ENCODE measurements at places on chromosomes 5 and 9.

GRCh38 chr5:157247267-157247666 lies 18.7 kb upstream of the CYFIP2 start:
- no peak for DNase-seq

DNA sequence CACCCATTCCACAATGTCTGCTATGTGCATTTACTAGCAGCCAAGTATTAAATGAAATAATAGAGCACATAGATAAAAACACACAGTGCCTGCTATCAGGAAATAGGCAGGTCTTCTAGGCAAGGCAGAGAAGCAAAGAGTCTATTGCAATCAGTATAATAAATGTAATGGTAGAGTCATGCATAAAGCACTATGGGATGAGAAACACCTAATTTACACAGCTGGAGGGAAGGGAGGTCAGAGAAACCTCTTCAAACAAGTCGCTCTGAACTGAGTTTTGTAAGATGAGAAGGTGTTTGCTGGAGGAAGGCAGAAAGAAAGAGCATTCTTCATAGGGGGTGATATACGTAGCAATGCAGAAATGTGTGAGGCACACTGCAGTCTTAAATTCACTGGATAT lies 341.0 kb upstream of the DMAC1 start:
- peak; percentile 18 for DNase-seq

GRCh38 chr9:124285903-124286291 lies 28.1 kb downstream of the NEK6 start:
- DNase-seq, result no peak

DNA sequence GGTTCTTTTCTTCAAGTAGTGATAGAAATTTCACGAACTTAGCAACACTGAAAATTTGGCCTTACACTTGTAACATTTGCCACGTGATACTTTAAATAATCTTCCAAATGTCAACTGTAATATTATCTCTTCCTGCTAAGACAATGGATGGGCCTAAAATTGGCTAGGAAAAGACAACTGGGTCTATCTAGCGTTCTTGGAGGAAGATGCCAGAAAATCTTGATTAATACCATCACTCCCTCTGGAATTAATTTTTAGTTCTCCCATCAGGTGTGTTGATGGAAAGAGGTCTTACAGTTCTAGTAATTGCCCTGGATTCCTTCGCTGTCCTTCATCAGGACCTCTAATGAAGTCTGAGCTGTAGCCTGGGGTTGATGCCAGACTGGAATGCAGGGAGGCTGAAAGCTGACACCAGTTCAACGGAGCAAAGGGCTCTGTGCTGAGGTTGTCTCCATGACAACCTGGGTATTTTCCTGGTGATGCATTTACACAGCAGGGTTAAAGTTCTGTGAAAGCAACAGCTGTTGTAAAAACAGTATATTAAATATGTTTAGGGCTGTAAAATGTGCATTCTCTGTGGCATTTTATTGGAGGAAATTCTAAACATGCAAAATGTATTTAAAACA lies 92.3 kb downstream of the GAS1 start:
- no peak for DNase-seq

- DNase-seq, result peak; percentile 65
Measured at GRCh38 chr5:142179776-142180387, 71.3 kb downstream of the NDFIP1 start.

DNA sequence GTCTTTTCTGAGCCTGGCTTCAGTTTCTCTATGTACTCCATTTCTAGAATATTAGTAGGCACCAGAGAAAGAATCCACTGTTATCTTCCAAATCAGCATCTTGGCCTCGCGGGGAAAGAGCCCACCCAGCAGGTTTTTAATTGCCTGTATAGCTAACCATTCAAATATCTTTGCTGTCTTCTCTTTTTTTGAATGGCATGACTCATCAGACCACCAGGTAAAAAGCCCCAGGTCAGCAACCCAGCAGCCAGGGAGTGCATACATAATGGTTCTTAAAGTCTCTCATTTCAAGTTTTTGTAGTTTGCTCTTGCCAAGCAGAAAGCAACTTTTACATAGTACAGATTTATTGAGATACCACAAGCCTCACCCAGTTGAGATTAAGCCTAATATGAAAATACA lies 50.7 kb downstream of the TMEM167A start:
- DNase-seq, result no peak

- DNase-seq, result no peak
Measured at GRCh38 chr9:128802482-128802881, 15.4 kb downstream of the TBC1D13 start.

DNA sequence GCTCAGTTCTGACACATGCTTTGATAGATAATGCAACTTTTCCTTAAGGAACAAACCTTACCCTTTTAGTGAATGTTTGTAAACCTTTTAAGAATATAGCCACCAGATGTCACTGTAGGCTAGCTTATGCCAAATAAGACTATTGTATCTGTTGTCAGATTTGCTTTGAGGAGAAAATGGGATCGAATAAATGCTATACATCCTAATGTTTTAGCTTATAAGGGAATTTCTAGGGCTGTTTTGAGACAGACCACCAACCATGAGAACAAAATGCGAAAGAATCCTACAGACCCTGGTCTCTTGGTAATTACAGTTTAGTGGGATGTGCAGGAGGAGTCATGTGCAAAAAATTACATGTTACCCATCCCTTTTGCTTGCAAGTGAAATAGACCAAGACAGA lies 127.6 kb upstream of the NMUR2 start:
- peak; percentile 78 for DNase-seq

GRCh38 chr5:137791387-137791786 lies 37.2 kb upstream of the HNRNPA0 start:
- DNase-seq, result no peak

- DNase-seq, result no peak
Measured at GRCh38 chr9:124886866-124887492, 25.0 kb downstream of the ARPC5L start.

- DNase-seq, result no peak
Measured at GRCh38 chr9:107487521-107488374, 1.8 kb downstream of the KLF4 start.

DNA sequence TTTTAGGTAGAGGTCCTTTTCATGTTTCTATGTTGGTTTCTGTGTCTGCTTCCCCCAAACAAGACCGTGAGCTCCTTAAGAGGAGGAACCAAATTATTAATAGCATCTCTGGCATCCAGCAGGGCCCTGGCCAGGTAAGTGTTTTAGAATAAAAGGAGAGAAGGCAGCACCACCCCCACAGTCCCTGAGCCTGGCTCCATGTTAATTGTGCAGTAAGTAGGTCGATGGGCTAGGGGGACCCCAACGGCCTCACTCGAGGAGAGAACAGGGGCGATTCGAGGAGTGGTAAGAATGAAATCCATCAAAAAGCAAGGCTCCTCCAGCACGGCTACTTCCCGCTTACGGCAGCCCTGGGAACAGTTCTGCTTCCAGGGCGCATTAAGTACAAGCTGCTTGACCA lies 67.0 kb downstream of the GABBR2 start:
- DNase-seq, result no peak

GRCh38 chr9:21392270-21392669 lies 7.1 kb upstream of the IFNA2 start:
- no peak for DNase-seq

DNA sequence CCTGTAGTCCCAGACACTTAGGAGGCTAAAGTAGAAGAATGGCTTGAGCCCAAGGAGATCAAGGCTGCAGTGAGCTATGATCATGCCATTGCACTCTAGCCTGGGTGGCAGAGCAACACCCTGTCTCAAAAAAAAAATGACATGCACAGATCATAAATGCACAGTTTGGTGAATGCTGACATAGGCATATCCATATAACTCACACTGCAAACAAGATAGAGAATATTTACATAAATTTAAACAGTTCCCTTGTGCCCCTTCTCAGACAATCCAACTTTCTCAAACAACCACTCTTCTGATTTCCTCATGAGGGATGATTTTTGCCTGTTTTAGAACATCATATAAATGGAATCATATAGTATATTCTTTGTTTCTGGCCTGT lies 88.7 kb upstream of the CAST start:
- no peak for DNase-seq

DNA sequence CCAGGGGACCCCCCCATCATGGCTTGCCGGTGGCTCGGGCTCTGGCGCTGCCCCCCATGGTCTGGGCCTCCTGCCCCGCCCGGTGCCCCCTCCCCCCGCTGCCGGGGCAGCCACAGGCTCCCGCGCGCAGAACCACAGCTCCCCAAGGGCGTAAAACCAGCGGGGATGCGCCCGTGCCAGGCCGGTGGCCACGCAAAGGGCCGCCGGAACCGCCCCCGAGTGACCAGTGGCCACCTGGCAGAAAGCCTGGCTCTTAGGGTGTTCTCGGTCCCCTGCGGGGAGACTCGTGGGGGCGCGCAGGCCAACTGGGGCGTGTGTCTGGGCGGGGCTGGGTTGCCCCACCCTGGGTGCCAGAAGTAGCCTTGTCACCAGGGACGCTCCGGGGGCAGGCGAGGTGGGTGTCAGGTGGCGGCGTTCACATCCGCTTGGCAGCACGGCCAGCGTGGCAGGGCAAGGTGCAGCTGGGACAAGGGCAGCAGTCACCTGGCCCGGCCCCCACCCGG lies 515 bp upstream of the AGPAT2 start:
- DNase-seq, result no peak

GRCh38 chr5:125778791-125779190 lies 644.4 kb upstream of the GRAMD2B start:
- DNase-seq, result peak; percentile 43

- DNase-seq, result peak; percentile 1
Measured at GRCh38 chr5:59660737-59661136, 232.8 kb downstream of the PDE4D start.

DNA sequence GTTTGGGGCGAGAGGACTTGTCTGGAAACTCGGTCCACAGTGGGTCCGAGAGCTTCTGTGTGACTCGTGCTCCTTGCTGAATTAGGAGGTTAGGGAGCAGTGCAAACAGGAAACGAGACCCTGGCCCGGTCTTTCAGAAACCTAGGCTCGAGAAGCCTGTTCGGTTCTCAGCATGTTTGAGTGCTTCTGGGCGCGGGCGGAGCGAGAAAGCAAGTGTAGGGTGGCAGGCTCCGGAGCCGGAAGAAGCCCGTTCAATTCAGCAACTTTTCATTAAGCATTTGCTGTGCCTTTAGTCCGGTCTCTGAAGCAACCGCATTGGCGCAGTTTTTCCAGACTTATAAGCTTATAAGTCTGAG lies 547 bp downstream of the CLTA start:
- peak; percentile 5 for DNase-seq

DNA sequence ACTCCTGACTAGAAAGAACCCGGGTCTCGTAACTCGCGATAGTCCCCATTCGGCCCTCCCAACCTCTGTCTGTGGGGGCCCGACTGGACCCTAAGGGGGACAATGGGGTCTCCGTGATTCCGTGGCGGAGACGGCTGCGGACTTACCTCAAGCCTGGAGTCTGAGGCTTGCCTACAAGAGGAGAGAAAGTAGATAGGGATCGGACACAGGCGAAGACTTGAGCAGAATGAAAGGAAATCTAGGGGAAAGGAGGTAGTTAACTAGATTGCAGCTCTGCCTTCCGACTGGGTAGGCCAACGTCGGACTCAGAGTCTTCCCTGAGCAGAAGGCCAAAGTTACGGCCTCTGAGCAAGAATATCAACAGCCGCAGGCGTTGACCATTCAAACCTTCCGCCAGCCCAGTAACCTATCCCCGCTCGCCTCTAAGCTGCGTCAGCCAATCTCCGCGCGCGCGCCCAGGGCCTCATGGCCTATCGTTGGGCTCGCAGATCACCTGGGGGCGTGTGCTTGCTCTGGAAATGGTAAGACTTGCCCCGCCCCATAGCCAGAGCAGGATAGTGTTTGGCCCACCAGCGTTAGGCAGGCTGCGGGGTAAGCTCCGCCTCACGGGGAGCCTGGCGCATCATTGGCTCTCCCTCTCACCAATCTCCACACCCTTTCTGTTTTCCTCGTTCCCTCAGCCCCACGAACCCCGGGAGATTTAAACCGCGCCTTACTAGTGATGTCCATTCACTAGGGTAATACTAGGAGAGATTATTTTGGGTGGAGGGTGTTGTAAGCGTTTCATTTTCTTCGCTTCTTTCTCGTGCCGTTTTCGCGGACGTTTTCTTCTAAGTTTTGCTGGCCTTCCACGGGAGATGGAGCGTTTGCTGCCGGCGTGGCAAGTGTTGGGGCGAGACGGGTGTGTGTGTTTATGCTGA lies at the start of gene CDC25C:
CDC25C (minus strand) TSS at position 356 of the 920 bp plus-strand sequence. CDS start 624 bp downstream, outside the sequence.
- peak; percentile 95 for DNase-seq

GRCh38 chr5:35458824-35459207 lies 158.8 kb upstream of the SPEF2 start:
- peak; percentile 92 for DNase-seq

DNA sequence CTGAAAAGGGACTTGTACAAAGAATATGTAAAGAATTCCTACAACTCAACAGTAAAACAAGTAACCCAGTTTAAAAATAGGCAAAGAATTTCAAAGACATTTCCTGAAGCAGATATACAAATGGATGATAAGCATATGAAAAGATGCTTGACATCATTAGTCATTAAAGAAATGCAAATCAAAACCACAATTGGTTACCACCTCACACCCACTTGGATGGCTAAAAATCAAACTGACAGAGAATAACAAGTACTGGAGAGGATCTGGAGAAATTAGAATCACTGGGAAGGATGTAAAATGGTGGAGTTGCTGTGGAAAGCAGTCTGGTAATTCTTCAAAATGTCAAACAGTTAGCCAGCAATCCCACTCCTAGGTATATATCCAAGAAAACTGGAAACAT lies 12.5 kb upstream of the FOXE1 start:
- DNase-seq, result no peak

GRCh38 chr5:140367256-140368013 lies 7.4 kb downstream of the SLC4A9 start:
- no peak for DNase-seq

- no peak for DNase-seq
Measured at GRCh38 chr9:129060991-129061390, 19.9 kb upstream of the DOLPP1 start.

- no peak for DNase-seq
Measured at GRCh38 chr9:38316166-38316780, 76.2 kb upstream of the ALDH1B1 start.

DNA sequence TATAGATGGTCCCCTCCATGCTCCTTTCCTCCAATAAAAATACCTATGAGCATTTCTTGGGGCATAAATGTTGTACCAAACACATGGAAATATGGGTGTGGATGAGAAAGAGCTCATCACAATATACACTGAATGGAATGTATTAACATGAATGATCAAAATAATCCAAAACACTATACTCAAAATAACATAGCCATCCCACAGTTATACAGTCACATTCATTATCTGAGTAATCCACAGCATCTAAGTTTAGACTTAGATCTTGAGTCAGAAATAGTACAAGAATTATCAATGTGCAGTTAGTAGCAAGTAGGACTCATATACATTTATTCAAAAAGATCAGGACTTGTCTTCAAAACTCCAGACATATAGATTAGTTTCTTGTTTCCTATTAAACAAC lies 175.2 kb upstream of the NREP start:
- no peak for DNase-seq

DNA sequence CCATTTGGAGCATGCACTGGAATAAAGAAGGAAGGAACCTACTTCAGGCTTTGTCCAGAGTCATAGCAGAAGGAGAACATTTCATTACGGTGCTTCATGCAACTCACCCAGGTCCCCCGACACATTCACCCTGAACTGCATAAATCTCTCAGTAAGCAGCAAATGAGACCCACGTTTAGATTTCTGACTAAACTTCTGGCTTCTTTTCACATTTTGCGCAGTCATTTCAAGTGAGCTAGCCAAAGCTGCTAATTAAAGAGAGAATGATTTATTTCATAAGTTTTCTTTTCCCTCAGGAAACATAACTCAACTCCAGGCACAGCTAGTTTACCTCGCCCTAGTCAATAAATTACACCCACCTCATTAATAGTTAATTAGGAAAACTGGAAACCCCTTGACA lies 88.6 kb upstream of the GAS1 start:
- DNase-seq, result no peak

Data from NCI-H1417 (cell line).